ENCODE measurements at places on chromosomes 13 and 19. TPM values are rescaled to one million over a fixed set of nuclear protein-coding genes. Genes with fewer than 3 reads are reported as not detected.

ZNF208 gene
- not detected for total RNA-seq

MAMSTR gene
- 0.93 TPM for total RNA-seq

FCHO1 gene
- total RNA-seq = 2.1 TPM

DNA sequence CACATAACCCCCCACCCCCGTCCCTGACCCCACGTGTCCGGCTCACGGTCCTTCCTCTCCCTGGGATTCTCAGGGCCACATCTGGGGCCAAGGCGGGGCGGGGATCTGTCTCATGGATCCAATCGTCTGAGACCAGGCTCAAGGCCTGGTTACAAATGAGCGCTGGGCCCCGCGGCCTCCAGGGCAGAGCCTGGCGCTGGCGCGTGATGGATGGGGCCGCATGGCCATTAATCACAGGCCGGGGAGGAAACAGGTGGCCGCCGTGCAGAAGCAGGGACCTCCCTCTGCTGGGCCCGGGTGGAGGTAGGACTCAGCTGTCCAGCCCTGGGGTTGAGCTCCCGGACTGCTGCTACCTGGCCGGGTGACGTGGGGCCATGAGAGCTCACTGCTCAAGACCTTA lies 5.8 kb upstream of the TLE5 start:
- DNase-seq = no peak

- DNase-seq = no peak
These were observed 299.5 kb downstream of the NALCN start for GRCh38 chr13:101116826-101117225.

DNA sequence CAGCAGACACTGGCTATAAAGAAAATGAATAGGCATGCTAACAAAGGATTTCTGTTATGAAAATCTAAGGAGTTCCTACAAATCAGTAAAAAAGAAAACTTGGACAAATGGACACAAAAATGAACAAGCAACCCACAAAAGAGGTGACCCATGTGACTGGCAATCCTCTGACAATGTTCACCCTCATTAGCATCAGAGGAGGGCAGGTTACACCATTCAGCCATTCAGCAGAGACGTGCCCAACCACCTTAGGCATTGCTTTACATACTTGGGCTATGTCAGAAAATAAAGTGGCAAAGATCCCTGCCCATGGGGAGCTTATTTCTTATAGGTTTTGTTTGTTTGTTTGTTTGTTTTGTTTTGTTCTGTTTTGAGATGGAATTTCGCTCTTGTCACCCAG lies 46.0 kb downstream of the TNFRSF19 start:
- DNase-seq = no peak

Data from A172 (cell line).